SJSA1 (cell line): ENCODE measurements at places on chromosomes 4 and X. TPM values are rescaled to one million over a fixed set of nuclear protein-coding genes. Genes with fewer than 3 reads are reported as not detected.

- H3K27ac ChIP-seq = no peak overlapping the region
- no peaks in the 10 kb centered on the region for H3K36me3 ChIP-seq
- H3K4me1 ChIP-seq = no peaks in the 10 kb centered on the region
- no peaks in the 10 kb centered on the region for H3K27me3 ChIP-seq
- H3K4me3 ChIP-seq = no peak overlapping the region
Measured at GRCh38 chrX:68945603-68946228, 116.9 kb downstream of the EFNB1 start.

The AIMP1 gene
- total RNA-seq = 48.2 and 57.0 TPM in 2 replicates

GRCh38 chr4:21386166-21386780, 562.3 kb downstream of the KCNIP4 start:
- no peaks in the 10 kb centered on the region for H3K27me3 ChIP-seq
- H3K4me3 ChIP-seq = no peak overlapping the region
- H3K27ac ChIP-seq = no peak overlapping the region

- peak; percentile 19 for DNase-seq
- H3K4me3 ChIP-seq = no peak overlapping the region
- H3K27ac ChIP-seq = no peak overlapping the region
- peaks cover 8% of the 10 kb centered on the region for H3K4me1 ChIP-seq
- no peaks in the 10 kb centered on the region for H3K36me3 ChIP-seq
Measured at GRCh38 chr4:78520808-78521226, 30.8 kb upstream of the ANXA3 start.

GRCh38 chr4:101886826-101887225, 96.3 kb downstream of the BANK1 start:
- H3K27ac ChIP-seq = no peak overlapping the region
- DNase-seq = no peak
- H3K4me3 ChIP-seq = no peak overlapping the region
- H3K36me3 ChIP-seq = no peaks in the 10 kb centered on the region
- H3K27me3 ChIP-seq = no peaks in the 10 kb centered on the region

GRCh38 chr4:5198656-5199541, 147.6 kb downstream of the STK32B start:
- no peak overlapping the region for H3K4me3 ChIP-seq
- no peak for DNase-seq
- H3K36me3 ChIP-seq = no peaks in the 10 kb centered on the region

The GLUD2 gene
- total RNA-seq = 0.38 and 0.55 TPM in 2 replicates

DNA sequence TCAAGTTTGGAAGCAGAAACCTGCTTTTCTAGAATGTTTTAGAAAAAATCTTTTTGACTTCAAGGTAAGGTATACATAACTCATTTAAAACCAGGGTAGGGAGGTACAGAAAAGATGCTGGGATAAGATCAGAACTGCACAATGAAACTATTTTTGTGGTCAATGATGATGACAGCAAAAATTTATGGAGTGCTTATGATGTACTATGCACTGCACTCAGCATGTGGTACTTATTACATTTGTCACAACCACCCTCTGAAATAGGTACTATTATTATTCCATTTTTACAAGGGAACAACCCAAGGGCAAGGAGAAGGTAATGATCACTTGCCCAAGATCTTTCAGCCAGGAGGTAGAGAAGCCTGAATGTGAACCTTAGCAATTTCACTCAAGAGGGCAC, 8.0 kb downstream of the GPM6B start:
- H3K36me3 ChIP-seq = no peaks in the 10 kb centered on the region
- no peaks in the 10 kb centered on the region for H3K27me3 ChIP-seq
- no peak for DNase-seq

DNA sequence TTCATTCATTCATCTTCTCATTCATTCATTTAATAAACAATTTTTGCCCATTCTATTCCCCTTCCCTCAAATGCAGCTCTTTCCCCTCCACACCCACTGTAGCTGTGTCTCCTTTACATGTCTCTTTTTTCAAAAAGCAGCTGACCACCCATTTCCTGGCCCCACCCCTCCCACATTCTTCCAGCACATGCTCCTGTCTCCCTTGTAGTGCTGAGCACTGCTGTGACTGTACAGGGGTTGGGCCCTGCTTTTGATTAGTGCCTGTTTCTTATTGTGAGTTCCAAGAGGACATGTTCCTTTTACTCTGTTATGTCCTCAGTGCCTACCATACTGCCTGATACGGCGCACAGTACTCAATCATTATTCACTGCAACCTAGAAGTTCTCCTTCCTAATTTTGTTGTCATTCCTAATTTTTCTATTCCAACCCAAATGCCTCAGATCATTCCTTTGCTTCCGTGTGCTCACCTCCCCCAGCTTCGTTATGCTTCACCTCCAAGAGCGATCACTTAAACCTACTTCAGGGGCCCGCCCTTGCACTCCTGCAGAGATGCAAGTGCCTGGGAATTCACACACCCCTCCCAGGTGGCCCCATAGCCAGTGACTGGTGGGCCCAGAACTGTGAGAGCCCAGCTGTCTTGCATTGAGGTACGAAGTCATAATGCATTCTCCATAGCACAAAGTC, 152.2 kb downstream of the STK32B start:
- H3K4me3 ChIP-seq = no peak overlapping the region
- no peak for DNase-seq
- H3K4me1 ChIP-seq = peaks cover 11% of the 10 kb centered on the region
